RPMI7951 (cell line): ENCODE measurements at places on chromosomes 1 and 21.

GRCh38 chr1:119279456-119280381 is 88.9 kb upstream of the HAO2 start:
- peak; percentile 84 for DNase-seq

DNA sequence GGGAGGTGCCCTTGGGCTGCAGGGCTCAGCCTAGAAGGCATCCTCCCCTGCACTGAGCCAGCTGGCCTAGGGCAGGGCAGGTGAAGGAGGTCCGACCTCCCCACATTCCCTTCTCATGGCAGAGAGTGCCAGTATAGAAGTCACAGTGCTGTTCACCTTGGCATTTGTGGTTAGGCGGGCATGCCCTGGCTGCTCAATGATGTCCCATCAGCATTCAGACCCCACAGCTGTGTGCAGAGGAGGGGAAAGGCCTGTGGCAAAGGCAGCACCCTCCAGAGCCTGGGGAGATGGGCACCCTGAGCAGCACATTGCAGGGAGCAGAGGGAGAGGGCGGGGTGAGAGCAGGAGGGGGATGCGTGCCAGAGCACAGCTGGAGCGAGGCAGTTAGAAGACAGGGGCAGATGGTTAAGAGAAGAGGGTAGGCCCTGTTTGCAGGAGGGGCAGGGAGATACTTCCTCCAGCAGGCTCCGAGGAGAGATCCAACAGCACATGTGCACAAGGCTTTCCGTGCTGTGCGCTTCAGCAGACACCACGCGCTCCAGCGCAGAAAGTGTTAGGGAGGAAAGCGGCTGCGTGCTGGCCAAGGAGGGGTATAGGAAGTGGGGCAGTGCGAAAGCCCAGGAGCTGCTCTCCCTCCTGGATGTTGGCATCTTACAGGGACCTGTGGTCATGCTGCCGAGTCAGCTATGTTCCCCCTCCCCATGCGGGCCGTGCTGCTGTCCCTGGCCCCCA is 43.7 kb upstream of the COL6A1 start:
- no peak for DNase-seq

DNA sequence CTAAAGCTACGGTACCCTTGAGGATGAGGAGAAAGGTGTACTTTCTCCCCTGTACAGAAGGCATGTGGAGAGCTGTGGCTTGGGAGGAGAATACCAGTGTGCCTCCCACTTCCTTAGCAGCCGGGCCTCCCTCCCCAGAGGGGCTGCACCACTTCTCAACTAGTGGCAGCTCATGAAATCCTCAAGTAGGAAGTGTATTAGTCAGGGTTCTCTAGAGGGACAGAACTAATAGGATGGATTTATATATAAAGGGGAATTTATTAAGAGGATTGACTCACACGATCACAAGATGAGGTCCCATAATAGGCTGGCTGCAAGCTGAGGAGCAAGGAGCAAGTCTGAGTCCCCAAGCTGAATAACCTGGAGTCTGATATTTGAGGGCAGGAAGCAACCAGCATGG is 53.1 kb upstream of the PPP2R5A start:
- DNase-seq = no peak

- DNase-seq = no peak
These were observed 1.2 kb downstream of the GAS5 start for GRCh38 chr1:173866413-173867115.
